ENCODE measurements at places on chromosomes 1 and 21. TPM values are rescaled to one million over a fixed set of nuclear protein-coding genes. Genes with fewer than 3 reads are reported as not detected.

PPM1J gene
- total RNA-seq, result 0.66 TPM

WNT3A gene
- total RNA-seq, result not detected

CHIA gene
- total RNA-seq, result not detected

C1QC gene
- 1.0 TPM for total RNA-seq

PGLYRP4 gene
- not detected for total RNA-seq

AIRE gene
- not detected for total RNA-seq

TPM3 gene
- total RNA-seq, result 952 TPM

XCL2 gene
- total RNA-seq, result not detected

HMGCL gene
- total RNA-seq, result 18.5 TPM

TMEM269 gene
- total RNA-seq, result not detected

FMO3 gene
- total RNA-seq, result not detected

C1orf185 gene
- not detected for total RNA-seq

LCE1B gene
- not detected for total RNA-seq

PTPN22 gene
- total RNA-seq, result 2.0 TPM

CA6 gene
- total RNA-seq, result not detected

CYP4A11 gene
- not detected for total RNA-seq

FAM167B gene
- 0.88 TPM for total RNA-seq

PGLYRP3 gene
- not detected for total RNA-seq

BCL2L15 gene
- total RNA-seq, result under 0.01 TPM

HSPA6 gene
- 0.88 TPM for total RNA-seq

EVA1B gene
- total RNA-seq, result 366 TPM

LEPR gene
- total RNA-seq, result 54.3 TPM

C8A gene
- not detected for total RNA-seq

TBX19 gene
- total RNA-seq, result 0.44 TPM

OR2M3 gene
- under 0.01 TPM for total RNA-seq

SLC16A1 gene
- 109 TPM for total RNA-seq

CLCA2 gene
- 0.44 TPM for total RNA-seq

UTS2 gene
- total RNA-seq, result not detected

CELA3B gene
- total RNA-seq, result not detected

RWDD3 gene
- total RNA-seq, result 6.9 TPM

PCAT6 gene
- 0.86 TPM for total RNA-seq

SEC22B gene
- 63.0 TPM for total RNA-seq

All from placental pericyte (primary cell).